ENCODE measurements at places on chromosomes 2 and 18. TPM values are rescaled to one million over a fixed set of nuclear protein-coding genes. Genes with fewer than 3 reads are reported as not detected.

Gene HOXD12
- 0.34 TPM for polyA plus RNA-seq

Gene CENPA
- polyA plus RNA-seq, result 15.1 TPM

Gene DCTN1
- 167 TPM for polyA plus RNA-seq

Gene CD207
- not detected for polyA plus RNA-seq

Gene LRP1B
- polyA plus RNA-seq, result 1.3 TPM

Gene POTEI
- polyA plus RNA-seq, result 0.21 TPM

Gene CPLX4
- polyA plus RNA-seq, result 0.22 TPM

Gene SEPTIN2
- 579 TPM for polyA plus RNA-seq

Gene TFCP2L1
- 68.7 TPM for polyA plus RNA-seq

Gene GCG
- not detected for polyA plus RNA-seq

Gene CNOT11
- polyA plus RNA-seq, result 60.1 TPM
